Activated naive CD4-positive, alpha-beta T cell treated with Interleukin-2 at 50 U/mL for 16 hours (primary cell): ENCODE measurements at places on chromosomes 1 and 21.
A peak's percentile ranks its signal among the peaks of the same experiment; 100 is the strongest.

GRCh38 chr1:42450061-42450460, 5.8 kb downstream of the ZMYND12 start:
- no peak for DNase-seq

DNA sequence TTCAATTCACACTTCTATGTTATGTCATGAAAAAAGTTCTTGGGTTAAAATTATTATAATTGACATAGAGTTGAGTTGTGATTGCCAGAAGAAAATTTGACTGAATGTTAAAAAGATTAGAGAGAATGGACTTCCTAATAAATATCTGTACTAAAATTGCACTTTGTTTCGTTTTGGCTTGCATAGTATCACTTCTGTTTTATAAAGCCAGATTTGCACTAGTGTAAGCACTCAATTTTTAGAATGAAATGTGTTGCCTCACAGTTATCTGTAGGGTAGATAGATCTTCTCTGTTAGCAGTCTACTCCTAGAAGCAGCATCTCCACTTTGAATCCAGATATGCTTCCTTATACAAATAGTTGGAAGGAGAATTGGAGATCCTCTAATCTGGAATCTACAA, 95.2 kb upstream of the MPC2 start:
- DNase-seq: no peak

- no peak for DNase-seq
These were observed 142.8 kb downstream of the ZZZ3 start for GRCh38 chr1:77539519-77540142.

- no peak for DNase-seq
These were observed 13.4 kb upstream of the B3GALT5 start for GRCh38 chr21:39599191-39599970.

DNA sequence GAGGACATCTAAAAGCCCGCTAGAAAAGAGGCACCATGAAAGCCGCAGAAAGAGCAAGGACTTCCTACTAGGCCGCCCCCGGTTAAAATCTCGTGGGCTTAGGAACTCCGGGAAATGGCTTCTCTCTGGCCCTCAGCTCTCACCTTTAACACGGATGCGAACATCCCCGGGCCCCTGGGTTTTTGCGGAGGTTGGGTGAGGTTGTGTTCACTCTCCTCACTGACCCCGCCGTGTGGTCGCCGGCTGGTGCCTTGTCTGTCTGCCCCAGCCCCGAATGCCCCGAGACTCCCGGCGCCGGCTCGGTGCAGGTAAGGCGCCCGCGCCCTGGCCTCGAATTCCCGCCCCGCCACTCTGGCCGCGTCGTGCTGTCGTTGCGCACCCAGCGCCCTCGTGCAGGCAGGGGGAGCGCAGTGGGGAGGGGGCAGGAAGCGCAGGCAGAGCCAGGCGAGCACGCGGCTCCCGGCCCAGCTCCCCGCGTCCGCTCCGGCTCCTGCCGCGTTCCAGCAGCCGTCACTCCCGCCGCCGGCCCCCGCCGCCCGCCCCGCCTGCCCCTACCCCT, at the start of gene SHISAL2A:
Gene SHISAL2A, plus strand, starts transcription at position 437 of the 559 bp plus-strand sequence. CDS start 326 bp downstream, outside the sequence.
- peak; percentile 68 for DNase-seq

DNA sequence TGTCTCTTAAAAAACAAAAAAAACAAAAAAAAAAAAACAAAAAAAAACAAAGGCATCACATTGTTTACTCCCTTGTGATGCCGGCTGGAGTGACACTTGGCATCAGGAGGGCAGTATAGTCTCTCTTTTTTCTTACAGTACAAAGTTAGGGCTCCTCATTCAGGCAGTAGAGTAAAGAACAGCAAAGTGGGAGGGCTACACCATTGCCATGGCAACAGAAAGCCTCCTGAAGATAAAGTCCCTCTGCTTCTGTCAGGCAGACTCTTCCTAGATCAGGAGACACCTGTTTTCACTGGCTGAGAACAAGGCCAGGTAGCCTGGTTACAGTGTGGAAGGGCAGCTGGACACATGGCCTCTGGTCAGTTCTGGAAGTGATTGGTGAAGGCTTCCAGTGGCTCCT, 41.3 kb upstream of the RAB3GAP2 start:
- DNase-seq: no peak

DNA sequence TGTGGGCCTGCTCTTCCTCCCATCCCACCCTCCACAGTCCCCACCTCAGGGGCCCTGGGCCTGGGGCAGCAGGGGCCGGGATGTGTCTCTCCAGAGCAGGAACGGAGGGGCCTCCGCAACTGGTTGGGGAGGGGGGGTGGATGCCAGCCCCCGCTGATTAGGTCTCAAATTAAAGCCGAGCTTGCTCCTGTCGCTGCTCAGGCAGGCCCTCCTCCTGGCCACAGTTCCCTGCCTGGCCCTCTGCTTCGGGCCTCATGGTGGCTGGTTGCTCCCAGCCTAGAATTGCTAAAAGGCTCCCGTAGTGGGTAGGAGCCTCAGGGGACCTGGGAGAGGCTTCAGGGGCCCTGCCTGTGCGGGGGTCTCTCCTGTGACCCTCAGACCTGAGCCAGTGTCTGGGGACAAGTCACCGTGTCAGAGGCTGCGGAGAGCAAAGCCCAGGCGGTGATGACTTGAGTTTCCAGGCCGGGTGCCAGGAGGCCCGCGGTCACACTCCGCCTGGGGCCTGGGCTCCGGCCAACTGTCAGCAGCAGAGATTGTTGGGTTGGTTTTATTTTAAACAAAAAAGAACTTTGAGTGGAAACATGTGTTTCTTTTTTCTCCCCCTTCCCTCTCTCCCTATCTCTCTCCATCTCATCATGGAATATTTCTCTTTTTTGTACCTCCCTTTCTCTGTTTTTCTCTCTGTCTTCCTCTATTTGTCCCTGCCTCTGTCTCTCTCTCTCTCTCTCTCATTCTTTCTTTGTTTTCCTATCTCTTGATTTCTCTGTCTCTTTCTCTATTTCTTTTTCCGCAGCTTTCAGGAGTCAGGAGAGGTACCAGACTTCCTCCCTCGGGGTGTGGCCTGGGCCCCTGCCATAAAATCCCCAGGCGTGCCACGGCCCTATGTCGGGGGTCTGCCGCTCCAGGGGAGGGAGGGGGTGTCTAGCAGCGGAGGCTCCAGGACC, 20.0 kb upstream of the EPHA2 start:
- DNase-seq: no peak

DNA sequence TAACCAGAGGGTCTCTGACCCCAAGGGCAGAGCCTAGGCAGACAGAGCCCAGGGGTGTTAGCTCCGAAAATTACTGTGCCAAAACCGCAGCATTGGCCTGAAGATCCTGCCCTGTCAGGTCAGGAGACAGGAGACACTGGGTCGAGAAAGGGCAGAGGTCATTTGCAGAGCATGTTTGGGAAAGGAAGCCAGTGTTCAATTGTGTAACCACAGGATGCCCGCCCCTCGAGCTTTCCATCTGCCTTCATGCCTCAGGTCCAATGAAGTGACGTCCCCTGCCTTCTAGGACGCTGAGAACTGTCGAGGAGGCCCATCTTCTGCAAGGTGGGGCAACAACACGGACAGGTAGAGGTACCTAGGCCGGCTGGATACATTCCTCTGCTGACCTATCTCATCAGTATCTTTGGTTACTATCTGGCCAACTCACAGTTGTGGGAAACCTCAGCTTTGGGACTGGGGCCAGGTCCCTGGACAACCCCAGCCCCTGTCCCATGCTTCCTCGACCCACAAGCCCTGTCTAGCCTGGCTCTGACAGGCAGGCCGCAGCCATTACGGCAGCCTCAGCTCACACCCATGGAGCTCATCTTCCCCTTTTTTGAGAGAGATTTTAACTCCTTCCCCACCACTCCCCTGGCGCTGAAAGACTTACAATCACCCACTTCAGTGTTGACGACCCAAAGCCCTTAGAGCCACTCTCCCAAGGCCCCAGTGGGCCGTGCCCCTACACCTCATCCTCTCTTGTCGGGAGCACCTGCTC, 1.3 kb downstream of the ARL8A start:
- no peak for DNase-seq

DNA sequence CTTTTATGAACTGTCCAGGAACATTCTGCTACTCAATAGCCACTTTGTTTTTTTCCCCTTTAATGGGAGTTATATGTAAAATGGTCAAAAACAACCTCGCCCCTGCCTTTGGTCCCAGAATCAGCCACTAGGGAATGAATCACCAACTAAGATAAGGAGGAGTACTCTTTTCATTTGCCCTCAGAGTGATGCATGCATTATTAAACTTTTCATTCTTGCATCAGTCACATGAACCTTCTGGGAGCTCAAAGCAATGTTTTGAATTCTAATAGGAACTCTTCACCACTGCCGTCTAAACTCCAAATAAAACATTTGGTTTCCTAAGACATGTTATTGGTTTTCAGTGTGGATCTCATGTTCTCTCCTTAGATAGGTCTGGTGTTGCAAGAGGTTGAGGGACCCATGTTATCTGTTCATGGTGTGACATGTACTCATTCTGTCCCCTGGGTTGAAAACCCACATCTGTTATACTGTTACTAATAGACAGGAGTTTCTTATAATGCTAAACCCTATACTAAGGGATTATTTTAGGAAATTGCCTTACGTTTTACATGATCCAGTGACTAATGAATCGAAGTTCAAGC, 17.8 kb upstream of the HSD17B7 start:
- DNase-seq: no peak

GRCh38 chr21:38831526-38832467, 26.1 kb downstream of the ETS2 start:
- DNase-seq: peak; percentile 36

GRCh38 chr1:11645670-11646265, 8.5 kb downstream of the FBXO2 start:
- peak; percentile 82 for DNase-seq

DNA sequence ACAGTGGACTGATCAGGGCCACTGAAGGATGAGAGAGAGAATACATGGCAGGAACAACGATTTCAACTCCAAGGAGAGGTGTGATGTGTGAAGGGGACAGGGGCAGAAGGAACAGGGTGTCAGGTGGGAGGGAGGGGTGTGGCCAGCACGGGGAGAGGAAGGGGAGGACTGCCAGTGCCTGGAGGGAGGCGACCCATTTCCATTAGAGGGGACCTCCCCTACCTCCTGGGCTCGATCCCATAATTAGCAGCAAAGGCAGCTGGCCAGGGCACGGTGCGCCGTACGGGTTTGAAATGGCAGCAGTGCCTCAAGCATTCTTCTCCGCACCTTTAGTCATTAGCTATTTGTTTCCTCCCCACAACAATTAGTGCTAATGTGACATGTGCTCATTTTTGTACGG, 22.7 kb downstream of the CRYAA start:
- no peak for DNase-seq
